GM23248 (cell line): ENCODE measurements at places on chromosomes 3 and 15.

DNA sequence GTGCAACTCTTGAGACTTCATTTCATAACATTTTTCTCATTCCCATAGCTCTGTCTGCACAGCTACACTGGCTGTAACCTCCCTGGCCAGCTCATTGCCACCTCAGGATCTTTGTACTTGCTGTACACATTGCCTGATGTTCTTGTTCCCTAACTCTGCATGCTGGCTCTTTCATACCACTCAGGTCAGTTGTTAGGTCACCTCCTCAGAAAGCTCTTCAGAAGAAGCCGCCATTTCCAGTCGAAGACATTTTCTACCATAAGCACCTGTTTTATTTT lies 176.2 kb downstream of the AKAP13 start:
- no peak for DNase-seq

DNA sequence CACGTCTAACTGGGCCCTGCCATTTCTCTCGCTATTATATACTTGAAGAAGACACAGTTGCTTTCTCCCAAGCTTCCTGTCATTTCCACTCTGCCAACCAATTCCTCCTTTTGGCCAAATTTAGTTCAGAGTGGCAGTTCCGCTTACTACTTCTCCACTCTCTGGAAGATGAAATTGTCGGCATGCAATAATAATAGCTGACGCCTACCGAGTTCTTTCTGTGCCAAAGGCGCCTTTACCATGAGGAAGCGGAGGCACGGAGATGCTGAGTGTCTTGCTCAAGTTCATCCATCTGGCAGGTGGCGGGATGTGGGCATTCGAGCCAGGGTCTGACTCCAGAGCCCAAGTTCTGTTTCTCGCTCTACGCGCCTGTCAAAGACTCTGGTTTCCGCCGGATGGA lies 14.6 kb upstream of the NRROS start:
- DNase-seq, result no peak

GRCh38 chr15:79811406-79812405 lies 85.1 kb downstream of the MTHFS start:
- peak; percentile 78 for DNase-seq

GRCh38 chr3:2097641-2098191 lies 950 bp upstream of the CNTN4 start:
- DNase-seq, result no peak

DNA sequence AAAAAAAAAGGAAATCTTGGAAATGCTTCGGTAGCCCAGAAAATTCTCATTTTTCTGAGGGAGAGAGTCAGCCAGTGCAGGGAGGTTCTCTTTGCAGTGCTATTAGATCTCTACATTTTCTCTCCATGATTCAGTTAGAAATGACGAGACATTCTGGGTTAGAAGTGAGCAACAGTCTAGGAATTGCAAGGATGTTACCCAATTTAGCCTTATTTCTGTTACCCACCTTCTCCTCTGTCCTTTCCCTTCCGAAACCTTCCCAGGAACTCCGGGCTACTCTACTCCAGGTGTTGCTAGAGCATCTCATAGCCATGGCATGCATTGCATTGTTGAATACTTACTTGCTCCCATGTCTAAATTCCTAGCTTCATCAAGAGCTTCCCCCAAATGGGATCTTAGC lies 106.8 kb downstream of the EDEM1 start:
- peak; percentile 81 for DNase-seq

- no peak for DNase-seq
These were observed 129.6 kb upstream of the LMCD1 start for GRCh38 chr3:8371960-8372463.

GRCh38 chr3:120637851-120638559 lies 41.9 kb downstream of the NDUFB4 start:
- peak; percentile 26 for DNase-seq

DNA sequence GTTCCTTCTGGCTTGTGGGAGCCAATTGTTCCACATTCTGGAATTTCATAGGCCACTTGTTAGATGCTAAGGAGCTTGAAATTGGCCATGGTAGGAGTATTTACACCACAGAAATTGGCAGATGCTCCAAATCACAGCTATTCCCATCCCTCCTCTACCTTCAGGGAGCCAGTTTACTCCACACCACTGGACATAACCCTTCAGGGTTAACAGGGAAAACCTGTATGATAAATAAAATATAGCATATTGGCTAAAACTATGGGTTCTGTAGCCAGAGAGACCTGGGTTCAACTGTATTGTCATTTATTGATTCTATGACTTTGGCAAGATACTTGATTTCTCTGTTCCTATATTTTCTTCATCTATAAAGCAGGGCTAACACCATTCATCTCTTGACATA lies 384.2 kb upstream of the PROK2 start:
- no peak for DNase-seq

GRCh38 chr15:29670266-29670665 lies 152.0 kb downstream of the TJP1 start:
- DNase-seq, result no peak

DNA sequence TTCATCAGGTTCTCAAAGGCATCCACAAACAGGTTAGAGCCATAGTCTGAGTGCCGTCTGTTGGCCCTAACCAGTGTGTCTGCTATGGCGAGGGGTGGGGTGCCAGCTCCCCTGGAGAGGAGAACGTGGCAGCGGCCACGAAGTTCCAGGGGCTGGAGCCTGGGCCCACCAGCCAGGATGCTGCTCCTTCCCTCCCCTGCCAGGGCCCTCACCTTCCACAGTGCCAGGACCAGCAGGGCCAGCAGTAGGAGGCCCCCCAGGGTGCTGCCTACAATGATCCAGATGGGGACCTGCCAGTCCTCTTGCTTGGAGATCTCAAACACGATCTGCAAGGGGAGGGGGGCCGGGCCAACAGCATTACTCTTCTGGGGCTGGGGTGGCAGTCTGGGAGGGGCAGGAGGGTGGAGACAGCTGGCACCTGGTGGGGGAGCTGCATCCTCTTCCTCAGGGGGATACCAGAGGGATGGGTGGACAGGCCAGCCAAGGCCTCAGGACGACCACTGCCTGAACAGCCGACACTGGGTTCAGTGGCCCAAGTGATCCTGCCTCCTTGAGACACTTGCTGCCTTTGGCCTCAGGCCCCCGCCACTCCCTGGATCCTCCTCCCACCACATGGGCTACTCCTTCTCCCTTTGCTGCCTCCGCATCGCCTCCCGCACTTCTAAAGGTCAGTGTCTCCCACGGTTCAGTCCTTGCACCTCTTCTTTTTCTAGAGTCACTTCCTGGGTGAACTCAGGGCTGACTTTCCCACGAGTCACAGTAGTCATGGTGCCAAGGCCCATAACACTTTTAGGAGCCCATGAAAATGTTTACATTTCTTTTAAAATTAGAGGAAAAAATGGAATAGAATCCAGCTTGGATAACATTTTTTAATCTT lies 26.3 kb downstream of the FEM1B start:
- DNase-seq, result peak; percentile 57

DNA sequence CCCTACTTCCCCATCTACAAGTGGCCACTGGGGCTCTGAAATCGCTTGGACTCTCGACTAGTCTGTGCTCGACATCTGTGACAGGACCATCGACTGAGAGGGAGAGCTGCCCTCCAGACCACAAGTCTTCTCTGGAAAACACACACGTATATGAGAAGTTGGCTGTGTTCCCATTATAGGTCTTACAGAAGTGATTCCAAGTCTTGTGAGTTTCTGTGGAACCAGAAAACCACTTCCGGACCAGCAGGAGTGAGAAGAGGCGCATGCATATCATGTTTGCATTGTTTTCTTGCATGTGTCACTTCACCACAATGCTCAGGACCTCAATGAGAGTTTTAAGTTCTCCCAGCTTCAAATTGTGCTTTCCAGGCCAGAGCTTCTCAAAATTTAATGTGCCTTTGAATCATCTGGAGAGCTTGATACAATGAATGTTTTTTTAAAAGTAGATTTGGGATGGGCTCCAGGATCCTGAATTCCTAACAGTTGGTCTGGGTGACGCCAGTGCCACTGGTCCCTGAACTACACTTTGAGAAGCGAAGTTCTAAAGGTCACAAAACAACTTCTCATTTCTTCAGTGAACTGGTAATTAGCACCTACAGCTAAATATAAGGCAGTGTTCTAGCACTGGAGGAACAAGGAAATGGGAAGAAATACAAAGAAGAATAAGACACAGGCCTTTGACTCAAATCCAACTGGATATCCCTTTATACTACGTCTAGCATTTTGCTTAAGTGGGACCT lies 15.7 kb downstream of the LIPC start:
- DNase-seq, result peak; percentile 75

GRCh38 chr15:87537295-87537694 lies 719.2 kb downstream of the NTRK3 start:
- DNase-seq, result no peak

DNA sequence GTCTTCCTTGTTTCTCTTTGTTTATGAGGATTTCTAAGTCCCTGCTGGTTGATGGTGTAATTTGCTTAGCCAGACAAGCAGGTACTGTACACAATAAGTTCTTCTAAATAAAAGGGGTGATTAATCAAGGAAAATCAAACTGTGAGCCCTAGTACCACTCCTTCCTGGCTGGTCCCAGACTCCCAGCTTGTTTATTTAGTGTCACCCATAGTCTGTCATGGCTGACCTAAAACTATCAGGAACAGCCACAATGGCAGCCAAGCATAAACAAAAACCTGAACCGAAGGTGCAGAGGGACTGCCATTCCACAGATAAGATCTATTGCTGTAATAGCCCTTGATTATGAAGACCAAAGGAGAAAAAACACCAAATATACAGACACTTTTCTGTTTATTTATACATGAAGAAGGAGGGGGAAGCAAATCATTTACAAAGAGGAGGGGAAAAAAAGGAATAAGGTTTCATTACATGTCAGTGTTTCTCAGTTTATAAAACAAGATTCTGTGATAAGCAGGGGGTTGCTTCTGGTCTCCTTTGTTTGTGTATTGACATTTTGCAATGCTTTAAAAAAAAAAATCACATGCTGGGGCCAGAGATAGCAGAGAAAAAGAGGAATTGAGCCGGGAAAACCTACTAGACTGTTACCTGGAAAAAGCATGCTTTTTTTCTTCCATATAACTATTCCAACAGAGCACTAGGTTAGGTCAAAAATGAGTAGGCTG lies 182.4 kb upstream of the DPH6 start:
- no peak for DNase-seq

- DNase-seq, result peak; percentile 46
These were observed 48.7 kb upstream of the MDFIC2 start for GRCh38 chr3:70360979-70361760.

GRCh38 chr3:39362192-39362591 lies 21.0 kb upstream of the SLC25A38 start:
- no peak for DNase-seq

- no peak for DNase-seq
These were observed 140.6 kb upstream of the TBC1D5 start for GRCh38 chr3:17882981-17883380.

DNA sequence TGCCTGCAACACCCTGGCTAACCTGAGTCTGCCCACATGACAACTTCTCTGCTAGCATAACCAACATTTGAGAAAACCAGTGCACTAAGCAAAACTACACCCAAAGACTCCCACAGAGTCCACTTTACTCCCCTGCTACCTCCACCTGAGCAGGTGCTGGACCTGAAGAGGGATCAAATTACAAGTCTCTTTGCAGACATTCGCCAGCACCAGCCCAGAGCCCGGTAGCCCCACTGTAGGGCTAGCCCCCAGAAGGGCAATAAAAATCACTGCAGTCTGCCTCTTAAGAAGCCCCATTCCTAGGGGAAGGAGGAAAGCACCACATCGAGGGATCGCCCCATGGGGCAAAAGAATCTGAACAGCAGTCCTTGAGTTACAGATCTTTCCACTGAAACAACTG lies 472.2 kb downstream of the GRM7 start:
- DNase-seq, result no peak

DNA sequence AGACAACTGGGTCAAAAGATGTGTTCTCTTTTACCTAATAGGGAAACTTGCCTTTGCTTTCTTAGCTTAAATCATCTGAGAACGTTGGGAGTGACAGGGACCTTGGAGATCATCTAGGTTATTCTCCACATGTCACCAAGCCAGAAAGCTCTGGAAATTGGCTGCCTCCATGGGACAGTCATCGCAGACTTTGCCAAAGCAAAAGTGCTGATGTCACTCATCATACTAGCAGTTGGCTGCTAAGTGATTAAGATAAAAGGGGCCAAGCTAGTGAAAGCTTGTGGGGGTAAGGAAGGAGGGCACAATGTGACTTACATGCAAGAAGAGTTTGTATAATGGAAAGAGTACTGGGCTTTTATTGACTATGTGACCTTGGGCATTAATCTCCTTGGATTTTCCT lies 198.0 kb upstream of the PFN2 start:
- DNase-seq, result peak; percentile 83

DNA sequence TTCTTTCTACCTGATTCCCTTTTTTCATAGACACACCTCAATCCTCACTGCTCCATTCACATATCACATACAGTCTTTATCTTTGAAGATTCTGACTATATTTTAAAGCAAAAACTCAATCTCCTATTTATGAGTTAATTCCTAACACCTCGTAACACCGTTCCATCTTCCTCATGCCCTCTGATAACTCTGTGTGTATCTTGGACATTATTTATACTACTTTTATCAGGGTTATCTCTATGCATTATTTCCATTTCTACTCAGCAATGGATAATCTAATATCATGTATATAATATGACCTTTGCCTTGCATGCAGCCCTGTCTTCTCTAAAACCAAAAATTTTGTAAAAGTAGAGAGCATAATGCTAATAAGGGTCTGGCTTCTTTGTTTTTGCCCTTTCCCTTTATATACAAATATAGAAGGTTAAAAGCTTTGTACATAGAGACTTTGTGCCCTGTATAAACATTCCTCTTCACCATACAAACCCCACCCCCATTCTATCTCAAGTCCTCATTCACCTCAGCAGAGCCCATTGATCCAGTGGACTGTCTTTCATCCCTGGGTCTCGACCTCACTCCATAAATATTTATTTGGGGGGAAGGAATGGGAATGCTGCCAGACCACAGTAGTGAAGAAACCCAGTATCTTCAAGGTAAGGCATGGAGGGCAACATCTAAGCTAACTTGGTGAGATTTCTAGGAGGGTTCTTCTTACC lies 21.8 kb downstream of the TRIM42 start:
- no peak for DNase-seq

- DNase-seq, result peak; percentile 66
These were observed 156.7 kb upstream of the TSC22D2 start for GRCh38 chr3:150251187-150252062.

DNA sequence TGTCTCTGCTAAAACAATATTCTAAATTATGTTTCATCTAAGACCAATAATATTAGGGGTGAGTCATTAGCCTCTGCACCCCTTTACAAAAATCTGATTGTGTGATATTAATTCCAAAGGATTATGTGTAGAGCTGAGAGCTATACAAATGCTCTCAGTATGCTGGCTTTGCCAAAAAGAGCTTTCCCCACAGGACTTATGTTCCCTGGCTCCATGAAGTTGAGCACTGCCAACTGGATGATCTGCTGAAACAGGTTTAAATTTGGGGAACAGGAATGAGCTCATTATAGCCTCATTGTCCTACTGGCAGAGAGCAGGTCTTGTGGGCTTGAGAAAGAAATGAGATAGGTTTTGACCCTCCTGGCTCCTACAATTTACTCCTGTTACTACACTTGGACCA lies 347.8 kb upstream of the LMCD1 start:
- no peak for DNase-seq

GRCh38 chr3:110459021-110459420 lies 612.6 kb upstream of the NECTIN3 start:
- peak; percentile 13 for DNase-seq
